ENCODE measurements at places on chromosomes 1 and 21. TPM values are rescaled to one million over a fixed set of nuclear protein-coding genes. Genes with fewer than 3 reads are reported as not detected.

The GJA8 gene
- total RNA-seq = not detected

The ZNF436 gene
- 4.7 TPM for total RNA-seq

The RCSD1 gene
- total RNA-seq = 30.3 TPM

The COL24A1 gene
- total RNA-seq = not detected

The CRABP2 gene
- 4.6 TPM for total RNA-seq

The USP25 gene
- total RNA-seq = 39.7 TPM

The LRRC3 gene
- total RNA-seq = 0.45 TPM

The SPRR3 gene
- not detected for total RNA-seq

The GLRX2 gene
- total RNA-seq = 23.6 TPM

The KPNA6 gene
- 88.9 TPM for total RNA-seq

The CTSE gene
- total RNA-seq = not detected

The FLG2 gene
- total RNA-seq = not detected

The HSD3B2 gene
- not detected for total RNA-seq

DNA sequence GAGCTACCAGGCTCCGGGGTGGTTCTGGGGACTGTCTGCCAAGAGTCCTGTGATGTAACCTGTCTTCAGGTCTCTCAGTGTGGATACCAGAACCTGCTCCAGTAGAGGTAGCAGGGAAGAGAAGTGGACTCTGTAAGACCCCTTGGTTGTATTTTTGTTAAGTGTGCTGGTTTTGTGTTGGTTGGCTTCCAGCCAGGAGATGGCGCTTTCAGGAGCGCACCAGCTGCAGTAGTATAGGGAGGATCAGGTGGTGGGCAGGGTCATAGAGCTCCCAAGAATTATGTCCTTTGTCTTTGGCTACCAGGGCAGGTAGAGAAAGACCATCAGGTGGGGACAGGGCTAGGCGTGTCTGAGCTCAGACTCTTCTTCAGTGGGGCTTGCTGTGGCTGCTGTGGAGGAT, 1147.2 kb upstream of the ADGRL4 start:
- DNase-seq = no peak

GRCh38 chr1:108140177-108140576, 60.0 kb downstream of the SLC25A24 start:
- no peak for DNase-seq

DNA sequence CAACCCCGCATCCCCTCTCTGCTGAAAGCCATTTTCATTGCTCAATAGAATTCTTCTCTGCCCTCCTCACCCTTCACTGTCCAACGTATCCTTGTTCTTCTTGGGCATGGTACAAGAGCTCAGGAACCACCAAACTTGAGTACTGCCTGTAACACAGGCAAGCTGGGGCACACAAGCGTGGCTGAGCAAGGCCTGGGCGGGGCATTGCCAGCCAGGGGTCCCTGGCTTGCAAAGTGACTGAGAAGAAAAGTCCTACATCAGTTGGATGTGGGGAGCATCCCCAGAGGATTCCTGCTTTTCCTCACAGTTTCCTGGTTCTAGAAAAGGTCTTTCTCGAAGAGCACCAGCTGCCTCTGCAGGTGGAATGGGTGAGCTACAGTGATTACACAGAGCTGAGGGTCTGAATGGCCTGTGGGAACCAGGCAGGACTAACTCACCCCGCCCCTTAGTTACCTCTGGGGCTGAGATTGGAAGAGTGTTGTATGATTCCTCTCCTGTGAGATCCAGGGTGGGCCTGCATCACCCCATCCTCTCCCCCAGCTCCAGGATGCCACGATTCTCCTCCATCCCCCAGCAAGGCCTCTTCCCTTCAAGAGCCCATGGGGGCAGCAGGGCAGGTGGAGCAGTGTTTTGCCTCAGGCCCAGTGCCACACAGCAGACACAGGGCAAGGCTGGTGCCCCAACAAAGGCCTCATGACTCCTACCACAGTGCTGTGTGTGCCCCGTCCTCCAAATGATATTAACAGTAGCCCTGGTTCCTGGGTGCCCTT, 121.9 kb downstream of the MATN1 start:
- no peak for DNase-seq

DNA sequence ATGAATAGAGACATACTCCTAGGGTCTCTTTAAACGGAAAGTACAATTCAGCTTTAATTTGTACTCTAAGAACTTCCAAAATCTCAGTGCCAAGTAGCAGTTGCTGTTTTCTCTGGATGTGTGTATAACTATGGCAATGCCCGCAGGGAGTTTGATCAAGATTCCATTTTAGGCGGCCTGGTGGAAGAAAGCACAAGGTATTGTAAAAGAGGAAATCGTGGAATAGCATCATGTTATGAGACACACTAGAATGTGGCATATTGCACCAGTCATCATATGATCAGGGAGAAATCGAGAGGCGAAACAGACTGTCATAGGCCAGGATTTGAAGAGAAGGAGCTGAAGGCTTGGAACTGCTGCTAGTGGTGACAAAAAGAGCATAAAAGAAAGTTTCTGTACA, 316.2 kb upstream of the FMN2 start:
- no peak for DNase-seq

DNA sequence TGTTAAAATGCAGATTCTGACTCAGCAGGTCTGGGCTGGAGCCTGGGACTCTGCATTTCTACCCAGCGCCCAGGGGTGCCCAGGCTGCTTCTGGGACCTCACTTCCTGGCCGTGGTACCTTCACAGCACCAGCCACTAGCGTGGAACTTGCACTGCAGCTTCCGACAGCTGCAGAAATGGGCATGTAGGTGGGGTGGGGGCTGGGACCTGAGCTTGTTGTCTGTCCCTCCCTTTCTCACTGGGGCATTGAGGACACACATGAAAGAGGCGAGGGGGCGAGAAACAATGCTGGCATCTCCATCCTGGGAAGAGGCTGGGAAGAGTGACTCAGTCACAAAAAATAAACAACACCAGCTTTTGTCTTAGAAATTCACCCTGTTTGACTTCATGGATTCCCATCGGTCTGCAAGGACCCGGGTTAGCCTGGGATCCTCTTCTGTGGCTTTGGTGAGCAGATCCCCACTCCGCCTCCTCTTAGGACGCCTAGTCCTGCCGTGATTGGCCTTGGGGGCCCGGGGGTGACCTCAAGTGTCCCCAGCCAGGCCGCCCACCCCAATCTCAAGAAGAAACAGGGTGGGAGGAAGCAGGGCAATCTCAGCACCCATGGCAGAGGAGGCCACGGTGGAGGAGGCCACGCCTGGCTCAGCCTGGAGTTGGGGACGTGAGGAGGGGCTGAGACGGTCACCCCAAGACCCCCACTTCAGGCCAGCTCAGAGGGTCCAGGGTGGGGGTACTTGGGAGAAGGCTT, 29.9 kb upstream of the POFUT2 start:
- no peak for DNase-seq

DNA sequence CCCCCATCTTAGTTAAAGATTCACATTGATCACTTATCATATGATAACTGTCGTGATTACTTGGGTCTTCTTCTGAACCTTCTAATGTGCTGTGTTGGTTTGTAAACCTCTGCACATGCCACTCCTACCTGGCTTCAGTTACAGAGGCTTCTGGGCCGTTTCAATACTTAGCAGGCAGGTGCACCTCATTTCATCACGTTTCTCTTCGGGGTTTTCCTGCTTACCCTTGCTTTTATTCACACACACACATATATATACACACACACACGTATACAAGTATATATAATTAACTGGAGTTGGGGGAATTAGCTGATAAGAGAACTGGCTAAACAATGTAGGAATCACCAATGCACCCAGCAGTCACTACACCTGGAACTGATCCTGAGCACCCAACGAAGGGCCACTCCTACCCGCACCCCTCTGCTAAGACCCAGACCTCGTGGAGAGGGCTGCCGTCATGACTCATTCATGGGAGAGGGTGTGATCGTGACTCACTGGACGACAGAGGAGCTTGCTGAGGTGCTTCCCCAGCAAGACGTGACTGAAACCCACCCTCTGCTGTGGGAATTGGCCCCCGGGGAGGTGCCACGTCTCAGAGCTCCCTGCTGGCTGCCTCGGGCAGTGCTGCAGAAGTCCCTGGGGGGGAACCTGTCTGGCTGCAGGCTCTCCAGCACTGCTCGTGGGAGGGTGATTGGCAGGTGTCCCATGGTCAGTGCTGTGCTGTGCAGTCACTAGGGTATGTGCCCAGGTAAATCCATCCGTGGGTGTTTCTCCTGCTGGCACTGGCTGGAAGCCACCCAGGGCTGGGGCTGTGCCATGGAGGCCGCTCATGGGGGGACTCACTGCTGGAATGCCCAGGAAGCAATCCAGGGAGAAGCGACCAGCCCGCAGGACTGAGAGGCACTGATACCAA, 166.6 kb downstream of the DYRK1A start:
- no peak for DNase-seq

GRCh38 chr1:169115891-169116585, 9.5 kb downstream of the ATP1B1 start:
- no peak for DNase-seq

GRCh38 chr1:23475134-23475628, 8.8 kb downstream of the ASAP3 start:
- DNase-seq = no peak

DNA sequence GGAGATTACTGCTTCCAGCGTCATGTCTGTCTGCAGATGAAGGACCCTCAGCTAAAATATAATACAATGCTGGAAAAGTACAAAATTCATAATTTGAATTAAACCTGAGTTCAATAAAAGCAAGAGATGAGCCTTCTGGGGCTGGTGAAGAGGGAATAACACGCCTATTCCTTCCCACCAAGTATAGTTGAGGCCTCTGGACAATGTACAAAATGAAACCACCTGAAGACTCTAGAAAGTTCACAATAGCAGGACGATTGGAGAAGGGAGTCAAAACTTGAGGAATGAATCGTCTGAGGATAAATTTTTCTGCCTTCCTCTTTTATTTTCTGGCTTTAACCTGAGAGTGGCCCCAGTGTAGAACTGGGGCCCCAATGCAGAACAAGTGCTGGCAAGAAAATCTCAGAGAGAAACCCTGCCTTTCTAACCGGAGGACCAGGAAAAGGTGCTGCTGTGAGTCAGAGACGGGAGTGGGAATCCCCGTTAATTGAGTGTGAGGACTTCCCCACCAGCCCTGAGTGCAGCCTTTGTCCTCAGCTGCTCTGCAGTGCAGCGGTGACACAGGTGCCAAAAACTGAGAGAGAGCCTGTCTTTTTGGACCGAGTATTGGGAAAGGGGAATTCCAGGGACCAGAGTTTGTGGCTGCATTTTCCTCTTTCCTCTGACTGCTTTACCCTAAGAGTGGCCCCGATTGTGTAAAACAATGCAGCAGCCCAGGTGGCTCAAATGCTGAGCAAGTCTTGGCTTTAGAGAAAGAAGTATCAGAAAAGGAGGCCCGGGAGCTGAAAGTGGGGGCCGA, 264.9 kb downstream of the DYRK1A start:
- DNase-seq = no peak

DNA sequence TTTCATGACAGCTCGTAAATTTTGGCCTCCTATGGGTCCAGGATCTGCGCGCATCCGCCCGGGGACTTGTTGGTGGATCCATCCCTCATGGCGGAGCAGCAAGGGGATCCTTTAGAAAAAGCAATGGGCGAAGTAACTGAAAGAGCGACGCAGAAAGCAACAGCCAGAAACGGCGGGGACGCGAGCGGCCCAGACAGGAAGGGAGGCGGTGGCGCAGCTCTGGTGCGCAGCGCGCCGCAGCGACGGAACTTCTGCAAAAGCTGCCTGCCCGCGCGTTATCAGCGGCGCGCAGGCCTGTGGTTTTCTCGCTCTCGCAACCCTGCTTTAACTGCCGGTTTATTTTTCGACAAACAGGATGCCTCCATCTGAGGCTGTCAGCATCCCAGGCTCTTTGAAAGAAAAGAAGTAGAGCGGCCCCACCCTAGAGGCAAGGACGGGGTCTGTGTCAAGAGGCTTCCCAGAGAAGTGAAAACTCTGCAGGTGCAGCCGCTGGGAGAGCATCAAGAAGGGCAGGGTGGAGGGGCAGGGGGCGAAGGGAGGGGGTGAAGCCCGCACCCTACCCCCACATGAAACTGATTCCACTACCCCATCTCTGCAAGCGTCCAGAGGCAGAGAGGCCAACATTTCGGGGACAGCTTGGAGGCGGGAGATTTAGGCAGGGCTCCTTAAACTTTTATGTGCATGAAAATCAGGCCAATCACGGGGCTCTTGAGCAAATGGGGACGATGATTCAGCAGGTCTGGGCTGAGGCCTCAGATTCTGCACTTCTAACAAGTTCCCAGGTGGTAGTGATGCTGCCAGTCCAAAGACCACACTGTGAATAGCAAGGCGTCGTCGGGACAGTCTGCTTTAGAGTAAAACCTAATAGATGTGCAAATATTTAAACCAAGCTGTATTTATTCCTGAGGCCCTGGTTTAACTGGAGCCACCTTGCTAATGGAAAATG, 22.2 kb downstream of the RUNX1 start:
- peak; percentile 90 for DNase-seq

GRCh38 chr1:232988572-232989040, 38.2 kb downstream of the NTPCR start:
- no peak for DNase-seq

DNA sequence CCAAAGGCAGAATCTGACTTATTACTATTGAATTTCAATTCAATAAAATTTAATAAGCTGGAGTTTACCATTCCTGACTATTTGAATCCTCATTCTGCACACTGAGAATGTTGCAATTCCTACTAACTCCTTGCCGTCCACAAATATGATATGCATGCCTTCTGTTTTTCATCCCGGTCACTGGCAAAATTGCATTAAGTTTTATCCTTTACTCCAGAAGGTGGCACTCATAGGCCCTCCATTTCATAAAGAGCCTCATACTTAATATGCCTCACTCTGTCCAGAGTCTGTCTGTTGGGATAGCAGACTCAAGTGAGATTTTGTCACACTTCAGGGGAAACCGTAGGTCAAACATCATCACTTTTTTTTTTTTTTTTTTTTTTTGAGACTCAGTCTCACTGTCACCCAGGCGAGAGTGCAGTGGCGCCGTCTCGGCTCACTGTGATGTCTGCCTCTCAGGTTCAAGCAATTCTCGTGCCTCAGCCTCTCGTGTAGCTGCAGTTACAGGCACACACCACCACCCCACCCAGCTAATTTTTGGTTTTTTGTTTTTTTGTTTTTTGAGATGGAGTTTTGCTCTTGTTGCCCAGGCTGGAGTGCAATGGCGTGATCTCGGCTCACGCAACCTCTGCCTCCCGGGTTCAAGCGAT, 27.3 kb downstream of the F11R start:
- no peak for DNase-seq

DNA sequence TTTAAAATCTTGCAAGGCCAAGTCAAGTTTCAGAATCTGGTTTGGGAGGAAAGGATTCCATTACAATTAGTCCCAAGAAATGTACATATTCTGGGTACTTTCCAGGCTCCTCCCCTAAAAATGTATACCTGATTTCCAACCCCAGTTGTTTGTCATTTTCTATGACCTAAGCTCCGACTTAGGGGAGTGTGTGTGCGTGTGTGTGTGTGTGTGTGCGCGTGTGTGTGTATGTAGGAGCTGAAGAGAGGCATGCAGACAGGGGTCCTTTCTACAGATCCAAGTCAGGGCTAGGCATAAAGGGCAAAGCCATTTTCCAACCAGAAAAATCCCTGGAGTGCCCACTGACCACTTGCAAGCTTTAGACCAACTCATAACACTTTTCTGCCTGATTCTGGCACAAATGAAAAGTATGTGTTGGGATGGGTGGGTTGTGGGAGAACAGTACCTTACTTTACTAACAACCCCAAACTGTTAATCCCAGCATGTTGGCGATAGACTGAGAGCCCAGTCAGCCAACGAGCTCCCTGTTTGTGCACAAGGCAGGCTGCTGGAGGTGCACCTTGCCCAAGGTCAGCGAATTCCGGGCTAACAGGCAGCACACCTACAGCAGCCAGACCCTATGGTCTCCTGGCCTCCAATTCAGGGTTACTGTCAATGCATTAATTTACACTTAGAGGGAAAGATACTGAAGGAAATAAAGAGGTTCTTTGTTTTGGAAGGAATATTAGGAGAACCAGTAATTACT, 1.7 kb downstream of the TRABD2B start:
- no peak for DNase-seq

Data from natural killer cell treated with Interleukin-12 subunit alpha and Interleukin-12 subunit beta and Interleukin-15 and Interleukin-18, amount 100 ng/mL, for 72 hours (primary cell).